Activated naive CD8-positive, alpha-beta T cell treated with anti-CD3 and anti-CD28 coated beads, Interleukin-2, amount 50 U/mL, for 16 hours (primary cell): ENCODE measurements at places on chromosomes 12 and 14.

DNA sequence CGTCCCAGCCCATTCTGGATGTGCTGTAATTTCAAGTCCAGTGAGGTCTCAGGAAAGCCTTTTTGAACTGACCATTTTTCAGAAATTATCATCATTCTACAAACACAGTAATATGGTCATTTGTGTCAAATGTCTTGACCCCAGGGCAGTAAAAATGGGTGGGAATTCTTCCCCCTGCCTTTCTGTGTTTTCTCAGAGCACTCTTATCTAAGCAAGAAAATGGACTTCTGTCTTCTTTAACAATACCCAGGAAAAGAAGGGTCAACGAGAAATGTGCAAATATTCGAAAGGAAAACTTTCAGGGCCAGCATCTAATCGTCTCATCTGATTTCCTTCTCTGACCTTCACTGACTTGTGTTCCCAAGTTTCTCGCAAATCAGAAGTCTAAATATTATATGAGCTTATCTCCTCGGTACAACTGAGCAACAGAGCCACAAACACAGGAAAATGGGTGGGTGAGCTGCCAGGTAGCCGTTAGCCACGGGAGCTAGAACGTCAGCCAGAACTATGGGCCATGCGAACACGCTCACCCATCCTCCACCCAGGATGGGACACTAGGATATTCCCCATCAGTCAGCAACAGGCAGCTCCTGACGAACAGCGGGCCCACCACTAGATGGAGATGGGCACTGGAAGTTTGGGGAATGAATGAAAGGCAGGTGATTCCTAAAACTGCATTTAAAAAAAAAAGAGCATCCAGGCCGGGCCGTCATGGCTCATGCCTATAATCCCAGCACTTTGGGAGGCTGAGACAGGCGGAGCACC is 57.1 kb downstream of the VWF start:
- no peak for DNase-seq

DNA sequence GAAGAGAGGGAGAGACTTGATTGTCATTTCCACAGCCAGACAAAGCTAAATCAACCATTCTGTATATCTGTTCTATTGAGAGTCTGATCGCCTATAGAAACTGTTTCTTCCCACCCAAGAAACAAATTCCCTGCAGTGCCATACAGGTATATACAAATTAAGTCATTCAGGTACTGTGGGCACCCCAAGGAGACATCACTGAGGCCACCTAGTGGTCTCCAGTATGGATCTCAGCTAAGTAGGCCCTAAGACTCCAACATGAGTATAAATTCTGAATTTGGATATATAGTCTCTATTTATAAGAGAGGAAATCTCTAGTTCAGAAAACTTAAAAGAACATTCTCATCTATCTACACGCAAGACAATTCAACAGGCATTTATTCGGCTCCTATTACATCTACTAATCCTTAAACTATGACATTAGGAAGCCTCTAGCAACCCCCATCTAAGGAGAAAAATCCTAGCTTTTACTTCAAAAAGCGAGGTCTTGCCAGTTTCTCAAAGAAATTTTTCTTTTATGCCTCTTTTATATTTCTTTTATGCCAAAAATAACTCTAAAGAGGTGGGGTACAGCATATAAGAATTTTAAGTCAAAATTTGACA is 62.6 kb downstream of the DCAF5 start:
- DNase-seq = no peak

DNA sequence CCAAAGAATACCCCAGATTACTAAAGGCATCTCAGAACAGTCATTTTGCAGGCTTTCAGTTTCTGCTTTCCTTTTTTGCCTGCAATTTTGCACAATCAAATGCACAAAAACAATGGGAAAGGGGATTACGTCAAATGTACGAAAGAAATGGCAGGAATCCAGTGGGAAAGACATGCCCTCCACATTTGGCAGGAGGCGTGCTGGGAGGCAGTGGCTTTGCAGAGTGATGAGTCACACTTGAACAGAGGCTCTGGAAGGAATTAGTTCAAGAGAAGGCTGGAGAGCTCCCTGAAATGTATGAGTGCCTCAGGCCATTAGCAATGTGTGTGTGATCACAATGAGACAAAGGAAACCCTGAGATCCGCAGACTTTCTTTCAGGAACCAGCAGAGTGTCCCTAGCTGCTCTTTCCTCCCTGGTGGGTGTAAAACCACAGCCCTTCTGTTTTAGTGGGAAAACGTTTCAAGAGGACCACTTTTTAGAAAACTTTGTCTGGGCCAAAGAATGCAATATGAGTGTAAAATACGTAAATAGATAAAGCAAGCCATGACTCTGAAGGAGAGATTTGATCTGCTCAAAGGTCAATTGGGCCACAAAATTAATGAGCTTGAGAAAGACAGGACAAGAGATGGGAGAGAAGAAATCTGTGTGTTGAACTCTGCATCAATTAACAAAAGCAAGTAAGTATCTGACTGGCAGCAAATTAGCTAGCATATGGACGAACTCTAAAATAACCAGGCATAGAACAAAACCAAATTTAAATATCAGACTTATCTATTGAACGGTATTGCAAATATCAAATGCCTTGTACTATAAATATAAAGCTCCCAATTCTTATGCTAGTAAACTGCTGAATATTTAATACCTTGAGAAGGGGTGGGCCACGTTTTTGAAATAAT is 155.4 kb upstream of the PDE3A start:
- no peak for DNase-seq

DNA sequence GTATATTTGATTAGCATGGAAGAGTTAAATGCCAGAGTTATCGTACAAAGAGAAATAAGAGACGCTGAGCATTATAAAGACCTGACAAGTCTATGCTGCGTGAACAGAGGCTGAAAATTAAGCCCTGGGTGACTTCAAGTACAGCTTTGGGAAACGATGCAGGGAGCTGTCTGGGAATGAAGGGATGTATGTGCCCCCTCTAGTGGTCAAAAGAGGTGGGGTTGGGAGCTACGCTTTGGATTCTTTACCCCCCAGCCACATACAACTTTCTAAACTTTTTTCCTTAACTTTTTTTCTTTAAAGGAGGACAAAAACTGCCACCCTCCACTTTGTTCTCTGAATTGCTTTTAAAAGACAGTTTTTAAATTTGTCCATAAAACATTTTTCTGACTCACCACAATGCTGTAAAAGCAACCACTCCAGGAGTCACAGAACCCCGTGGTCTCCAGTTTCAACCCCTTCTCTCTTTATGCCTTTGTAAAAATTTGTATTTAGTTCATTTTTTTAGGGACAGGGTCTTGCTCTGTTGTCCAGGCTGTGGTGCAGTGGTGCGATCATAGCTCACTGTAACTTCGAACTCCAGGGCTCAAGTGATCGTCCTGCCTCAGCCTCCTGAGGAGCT is 59.4 kb downstream of the ZNF664 start:
- no peak for DNase-seq

DNA sequence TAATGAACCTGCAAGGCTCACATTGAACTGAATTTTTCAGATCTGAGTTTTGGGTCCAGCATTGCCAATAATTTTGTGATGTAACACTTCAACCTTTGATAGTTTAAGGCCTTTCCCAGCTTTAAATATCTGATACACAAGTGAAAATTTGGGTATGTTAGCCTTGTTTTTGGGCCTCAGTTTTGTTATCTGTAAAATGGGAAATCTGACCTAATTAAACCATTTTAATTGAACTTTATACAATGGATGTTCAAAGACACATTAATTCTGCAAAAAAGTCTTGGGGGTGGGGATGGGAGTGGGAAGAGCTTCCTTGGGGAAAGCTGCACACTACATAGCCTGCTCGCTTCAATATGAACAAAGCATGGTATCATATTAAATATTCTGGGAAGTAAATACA is 5.2 kb upstream of the SPATS2 start:
- DNase-seq = no peak

DNA sequence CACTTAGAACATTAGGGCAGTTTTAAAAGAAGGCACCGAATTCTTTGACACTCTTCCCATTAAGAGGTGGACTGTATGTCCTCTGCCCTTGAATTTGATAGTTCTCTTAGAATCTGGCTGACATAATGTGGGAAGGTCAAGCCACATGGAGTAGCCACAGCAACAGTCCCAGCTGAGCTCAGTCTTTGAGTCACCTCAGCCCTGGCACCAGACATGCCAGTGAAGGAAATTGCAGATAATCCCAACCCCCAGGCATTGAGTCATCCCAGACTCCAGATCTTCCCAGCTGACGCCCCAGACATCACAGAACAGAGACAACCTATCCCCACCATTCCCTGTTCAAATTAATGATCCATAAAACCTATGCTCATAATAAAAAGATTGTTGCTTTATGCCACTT is 83.4 kb downstream of the GTF2A1 start:
- DNase-seq = no peak

GRCh38 chr12:4091016-4091743 is 182.4 kb upstream of the CCND2 start:
- no peak for DNase-seq

DNA sequence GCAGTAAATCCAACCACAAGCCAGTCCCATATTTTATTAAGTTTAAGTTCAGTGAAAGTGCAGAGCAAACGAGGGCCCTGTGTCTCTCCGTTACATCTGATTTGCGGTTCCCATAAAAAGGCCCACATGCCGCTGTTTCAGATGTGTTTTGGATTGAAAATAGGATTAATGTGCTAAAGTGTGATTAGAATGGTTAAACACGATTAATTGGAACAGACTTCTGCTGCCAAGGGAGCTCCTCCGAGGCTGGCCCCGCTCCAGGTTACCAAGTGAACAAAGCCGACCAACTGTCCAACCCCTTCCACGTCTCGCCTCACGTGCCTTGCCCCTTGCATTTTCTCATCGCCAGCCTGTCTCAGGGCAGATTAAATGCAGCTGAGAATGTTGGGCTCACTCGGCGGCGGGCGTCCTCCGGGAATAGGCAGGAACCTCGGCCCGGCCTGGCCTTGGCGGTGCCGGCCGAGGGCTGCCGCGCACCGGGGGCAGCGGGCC is 166.5 kb upstream of the GSC start:
- no peak for DNase-seq

GRCh38 chr12:79678306-79678705 is 12.5 kb downstream of the PAWR start:
- no peak for DNase-seq
